ENCODE measurements at places on chromosomes 11 and 22. TPM values are rescaled to one million over a fixed set of nuclear protein-coding genes. Genes with fewer than 3 reads are reported as not detected.

Gene APIP
- 27.5 TPM for total RNA-seq

Gene DNAJB7
- not detected for total RNA-seq

Gene ENTHD1
- not detected for total RNA-seq

Gene CST6
- total RNA-seq = 2.9 TPM

Measured in osteoblast (primary cell).